ENCODE measurements at places on chromosomes 6 and 20.

- no peak for DNase-seq
Measured at GRCh38 chr6:156953479-156954146, 176.4 kb downstream of the ARID1B start.

DNA sequence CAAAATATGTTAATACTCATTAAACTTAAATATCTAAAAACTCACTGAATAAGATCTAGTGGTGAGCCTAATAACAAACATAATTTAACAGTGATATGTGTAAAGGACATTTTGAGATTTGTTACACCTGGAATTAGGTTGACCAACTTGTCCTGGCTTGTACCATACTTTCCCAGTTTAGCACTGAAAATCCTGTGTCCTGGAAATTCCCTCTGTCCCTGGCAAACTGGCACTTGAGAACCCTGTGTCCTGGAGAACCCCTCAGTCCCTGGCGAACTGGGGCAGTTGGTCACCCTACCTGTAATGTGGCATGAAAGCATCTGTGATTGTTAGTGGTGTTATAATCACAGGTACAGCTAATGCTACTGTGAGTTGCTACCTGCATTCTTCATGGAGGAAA lies 6.9 kb upstream of the PRND start:
- DNase-seq: no peak

DNA sequence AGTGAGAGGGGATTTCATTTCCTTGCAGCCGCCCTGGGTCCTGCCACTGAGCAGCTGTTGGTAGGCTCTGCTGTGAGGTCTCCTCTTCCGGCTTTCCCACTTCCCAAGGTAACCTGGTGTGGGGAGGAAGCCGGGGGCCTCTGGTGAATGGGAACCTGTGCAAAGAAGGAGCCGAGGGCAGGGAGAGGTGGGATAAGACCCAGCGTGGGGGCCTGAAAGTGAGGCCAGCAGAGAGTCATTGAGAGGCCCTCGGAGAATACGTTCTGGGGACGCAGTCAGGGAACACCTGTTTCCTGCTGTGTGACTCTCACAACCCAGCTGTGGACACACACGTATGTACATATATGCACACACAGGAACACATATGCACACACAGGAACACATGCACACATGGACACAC lies 100.7 kb downstream of the CDH26 start:
- DNase-seq: no peak

- DNase-seq: no peak
Measured at GRCh38 chr20:15242773-15243172, 905.4 kb upstream of the FLRT3 start.

GRCh38 chr6:148293181-148293995 lies 49.2 kb upstream of the SASH1 start:
- no peak for DNase-seq

- no peak for DNase-seq
Measured at GRCh38 chr20:36179170-36179945, 24.8 kb downstream of the EPB41L1 start.
